ENCODE measurements at places on chromosomes 3 and 15. TPM values are rescaled to one million over a fixed set of nuclear protein-coding genes. Genes with fewer than 3 reads are reported as not detected.

DNA sequence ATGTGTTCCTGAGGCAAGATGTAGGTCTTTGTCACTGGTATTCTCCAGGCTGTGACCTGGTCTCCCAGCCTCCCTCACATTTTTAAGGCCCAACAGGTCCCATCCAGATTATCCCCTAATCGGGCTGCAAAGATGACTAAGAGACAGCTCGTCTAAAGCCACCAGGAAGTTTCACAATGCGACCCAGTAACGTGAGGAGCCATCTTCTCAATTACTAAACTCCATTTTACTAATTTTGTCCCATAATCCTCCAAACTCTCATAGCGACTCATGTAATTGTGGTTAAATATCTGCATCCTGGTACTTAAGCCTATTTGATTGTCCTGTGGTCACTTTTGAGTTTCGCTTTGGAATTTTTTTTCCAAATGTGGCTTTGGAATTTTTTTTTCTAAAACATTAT is 8.7 kb upstream of the PLA2G4F start:
- no peak overlapping the region for H3K27ac ChIP-seq
- DNase-seq, result no peak
- no peak overlapping the region for H3K4me3 ChIP-seq

GRCh38 chr3:162865466-162865865 is 1368.9 kb downstream of the OTOL1 start:
- no peak overlapping the region for H3K27ac ChIP-seq
- no peak for DNase-seq
- H3K4me1 ChIP-seq, result no peaks in the 10 kb centered on the region

DNA sequence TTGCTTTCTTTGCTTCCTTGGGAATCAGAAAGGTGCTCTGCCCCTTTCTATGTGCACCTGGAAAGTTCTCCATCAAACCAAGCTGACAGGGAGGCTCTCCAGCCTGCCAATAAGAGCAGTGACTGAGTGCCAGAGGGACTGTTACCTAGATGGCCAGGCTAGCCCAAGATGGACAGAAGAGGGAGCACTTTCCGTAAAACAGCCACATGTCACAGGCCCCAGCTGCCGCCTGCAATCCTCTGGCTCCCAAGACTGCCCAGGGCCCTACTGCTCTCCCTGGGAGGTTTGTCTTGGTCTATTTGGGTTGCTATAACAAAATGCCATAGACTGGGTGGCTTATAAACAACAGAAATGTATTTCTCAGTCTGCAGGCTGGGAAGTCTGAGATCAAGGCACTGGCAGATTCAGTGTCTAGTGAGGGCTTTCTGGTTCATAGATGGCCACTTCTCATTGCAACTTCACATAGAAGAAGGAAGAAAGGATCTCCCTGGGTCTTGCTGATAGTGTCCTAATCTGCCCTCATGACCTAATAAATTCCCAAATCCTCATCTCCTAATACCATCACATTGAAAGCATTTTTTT is 72.3 kb downstream of the TAMM41 start:
- no peaks in the 10 kb centered on the region for H3K36me3 ChIP-seq
- no peak overlapping the region for H3K4me3 ChIP-seq
- no peak for DNase-seq
- no peaks in the 10 kb centered on the region for H3K4me1 ChIP-seq

GRCh38 chr15:78301326-78301725 is 1.9 kb upstream of the SKIC8 start:
- no peak for DNase-seq
- H3K27ac ChIP-seq, result no peak overlapping the region
- no peak overlapping the region for H3K4me3 ChIP-seq

- H3K4me3 ChIP-seq, result no peak overlapping the region
- no peak overlapping the region for H3K27ac ChIP-seq
- no peaks in the 10 kb centered on the region for H3K36me3 ChIP-seq
Observed at GRCh38 chr3:156612903-156613302, 58.0 kb upstream of the SSR3 start.

DNA sequence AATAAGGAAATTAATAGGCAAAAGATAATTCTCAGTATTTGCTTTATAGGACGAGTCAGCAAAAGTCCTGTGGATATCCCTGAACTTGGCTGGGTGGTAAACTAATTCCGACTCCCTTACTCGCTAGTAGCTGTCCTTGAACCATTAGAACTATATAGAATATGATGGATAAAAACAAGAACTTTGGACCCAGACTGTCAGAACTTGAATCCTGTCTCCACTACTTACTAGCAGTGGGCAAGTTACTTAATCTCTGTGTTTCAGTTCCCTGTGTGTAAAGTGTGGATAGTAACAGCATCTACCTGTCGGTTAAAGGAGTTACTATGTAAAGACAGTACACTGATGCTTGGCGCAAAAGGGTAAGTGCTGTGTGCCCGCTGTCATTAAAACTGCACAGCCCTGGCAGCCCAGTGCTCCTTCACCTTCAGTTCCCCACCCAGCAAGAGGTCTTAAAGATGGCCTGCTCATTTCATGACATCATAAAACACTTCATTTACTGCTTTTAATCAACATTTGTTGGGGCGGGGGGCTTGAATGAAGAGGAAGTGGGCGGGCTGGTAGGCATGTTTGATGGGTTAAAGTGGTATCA is 7.3 kb downstream of the TPM1 start:
- DNase-seq, result no peak
- no peaks in the 10 kb centered on the region for H3K27me3 ChIP-seq
- no peaks in the 10 kb centered on the region for H3K36me3 ChIP-seq
- peak overlapping the region; percentile 98 for H3K27ac ChIP-seq

- DNase-seq, result no peak
- no peak overlapping the region for H3K27ac ChIP-seq
- H3K4me3 ChIP-seq, result no peak overlapping the region
- no peaks in the 10 kb centered on the region for H3K4me1 ChIP-seq
- H3K36me3 ChIP-seq, result no peaks in the 10 kb centered on the region
- H3K27me3 ChIP-seq, result no peaks in the 10 kb centered on the region
Observed at GRCh38 chr3:178705925-178706324, 169.7 kb downstream of the KCNMB2 start.

P2RY12 gene
- total RNA-seq, result 1.2 TPM

SCAANT1 gene
- total RNA-seq, result not detected

TRIM42 gene
- not detected for total RNA-seq

ZPLD1 gene
- 0.12 TPM for total RNA-seq

IQSEC1 gene
- total RNA-seq, result 34.0 TPM

All from right lobe of liver (tissue), 6 donors.